ENCODE measurements at places on chromosomes 6 and 20.

DNA sequence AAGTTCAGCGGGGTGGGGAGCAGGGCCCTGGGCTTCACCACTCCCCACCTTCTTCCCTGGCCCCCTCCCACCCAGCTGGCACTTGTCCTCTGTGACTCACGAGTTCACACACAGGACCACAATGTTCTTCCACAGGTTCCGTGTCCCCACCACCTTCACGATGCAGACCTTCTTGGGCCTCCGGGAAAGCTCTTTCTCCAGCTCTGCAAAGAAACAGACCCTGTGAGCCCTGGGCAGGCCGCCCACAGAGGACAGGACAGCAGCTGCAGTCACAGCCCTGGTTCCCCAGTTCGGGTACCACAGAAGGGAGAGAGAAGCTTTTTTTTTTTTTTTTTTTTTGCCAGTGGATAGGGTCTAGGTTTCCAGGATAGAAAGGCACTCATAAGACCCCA lies 30.9 kb downstream of the PSMG4 start:
- no peak for DNase-seq

DNA sequence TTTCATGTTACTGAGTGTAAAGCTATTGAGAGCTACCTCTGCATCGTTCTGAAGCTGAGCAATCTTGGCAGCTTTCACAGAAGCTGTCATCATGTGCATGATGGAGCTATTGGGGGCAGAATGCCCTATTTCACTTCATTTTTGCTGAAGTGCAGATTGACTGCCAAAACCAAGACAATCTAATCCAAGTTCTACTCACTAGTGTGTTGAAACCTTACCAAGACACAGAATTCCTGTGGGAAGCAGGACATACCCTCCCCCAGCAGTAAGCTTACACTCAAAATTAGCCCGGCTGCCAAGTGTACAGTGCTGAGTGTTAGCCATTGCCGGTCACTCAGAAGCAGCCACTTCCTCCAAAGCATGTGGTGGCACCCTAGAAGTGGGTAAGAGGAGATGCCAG lies 177.3 kb upstream of the TENT5A start:
- DNase-seq = no peak

DNA sequence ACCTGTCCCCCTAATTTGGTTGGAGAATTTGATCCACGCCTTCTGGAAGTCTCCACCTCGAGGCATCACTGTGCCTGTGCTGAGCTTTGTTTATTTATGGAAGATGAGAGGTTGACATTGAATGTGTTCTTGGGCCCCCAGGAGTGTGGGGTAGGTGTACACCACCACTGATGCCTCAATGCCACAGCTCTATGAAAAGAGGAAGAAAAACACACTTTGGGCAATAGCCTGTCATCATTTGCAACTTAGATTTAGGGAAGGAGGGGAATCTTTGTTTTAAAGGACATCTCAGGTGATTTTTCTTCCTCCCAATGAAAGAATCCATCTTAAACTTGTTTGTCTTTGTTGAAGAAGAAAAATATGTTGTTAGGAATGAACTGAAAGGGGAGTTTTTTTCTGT lies 42.6 kb downstream of the TBC1D7 start:
- DNase-seq = no peak

DNA sequence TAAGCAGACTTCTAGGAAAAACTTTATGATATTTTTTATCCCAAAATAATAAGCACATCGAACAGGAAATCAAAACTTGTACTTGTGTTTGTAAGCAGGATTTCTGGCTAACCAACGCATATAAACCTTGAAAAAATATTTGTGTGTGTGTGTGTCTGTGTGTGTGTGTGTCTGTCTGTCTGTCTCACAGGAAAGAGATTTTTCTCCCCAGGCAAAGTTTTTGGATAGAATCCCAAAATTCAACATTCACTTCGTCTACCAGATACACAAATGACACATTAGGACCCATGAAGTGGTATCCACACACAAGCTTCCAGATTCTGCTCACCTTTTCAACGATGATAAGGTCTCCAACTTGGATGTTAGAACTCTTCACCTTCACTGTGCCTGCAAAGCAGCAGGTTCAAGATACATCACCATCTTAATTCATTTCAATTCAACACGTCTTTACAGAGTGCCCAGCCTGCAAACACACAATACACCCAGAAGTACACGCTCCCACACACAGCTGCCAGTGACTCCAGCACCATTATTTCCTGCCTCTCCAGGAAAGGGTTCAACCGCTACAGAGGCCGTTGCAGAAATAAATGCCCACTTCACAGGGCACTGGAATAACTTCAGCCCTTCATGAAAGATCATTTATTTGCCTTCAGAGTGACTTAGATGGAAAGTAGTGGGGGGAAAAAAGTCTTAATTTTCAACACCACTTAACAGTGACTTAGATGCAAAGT lies 70.9 kb downstream of the ATP9A start:
- DNase-seq = no peak

GRCh38 chr20:38985603-38986170 lies 23.5 kb downstream of the DHX35 start:
- DNase-seq = no peak

DNA sequence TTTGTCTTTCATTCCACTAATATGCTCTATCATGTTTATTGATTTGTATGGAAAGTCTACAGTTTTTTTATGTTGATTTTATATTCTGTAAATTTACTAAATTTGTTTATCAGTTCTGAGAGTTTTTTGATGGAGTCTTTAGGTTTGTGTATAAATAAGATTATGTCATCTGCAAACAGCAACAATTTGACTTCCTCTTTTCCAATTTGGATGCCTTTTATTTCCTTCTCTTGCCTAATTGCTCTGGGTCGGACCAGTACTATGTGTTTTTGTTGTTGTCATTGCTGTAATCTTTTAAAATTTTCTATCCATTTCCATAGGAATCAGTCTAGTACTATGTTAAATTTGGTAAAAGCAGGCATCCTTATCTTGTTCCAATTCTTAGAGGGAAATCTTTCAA lies 31.5 kb upstream of the POLR1H start:
- no peak for DNase-seq

DNA sequence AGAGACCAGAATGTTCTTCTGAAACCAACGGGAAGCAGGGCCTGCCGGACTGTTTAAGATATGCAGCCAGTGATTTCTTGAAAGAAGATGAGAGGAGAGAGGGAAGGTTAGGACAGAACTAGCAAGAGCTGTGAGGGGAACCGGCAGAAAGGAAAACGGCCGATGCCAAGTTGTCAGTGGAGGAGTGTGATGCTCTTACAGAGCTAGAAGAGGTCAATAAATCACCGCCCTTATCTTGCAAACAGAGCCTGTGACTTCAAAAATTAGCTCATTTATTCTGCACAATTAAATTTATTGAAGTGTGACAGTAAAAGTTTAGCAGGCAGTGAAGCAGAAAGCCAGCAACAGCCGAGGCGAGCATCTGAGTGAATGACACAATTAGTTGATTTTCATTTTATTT lies 509.5 kb upstream of the ID4 start:
- DNase-seq = no peak

DNA sequence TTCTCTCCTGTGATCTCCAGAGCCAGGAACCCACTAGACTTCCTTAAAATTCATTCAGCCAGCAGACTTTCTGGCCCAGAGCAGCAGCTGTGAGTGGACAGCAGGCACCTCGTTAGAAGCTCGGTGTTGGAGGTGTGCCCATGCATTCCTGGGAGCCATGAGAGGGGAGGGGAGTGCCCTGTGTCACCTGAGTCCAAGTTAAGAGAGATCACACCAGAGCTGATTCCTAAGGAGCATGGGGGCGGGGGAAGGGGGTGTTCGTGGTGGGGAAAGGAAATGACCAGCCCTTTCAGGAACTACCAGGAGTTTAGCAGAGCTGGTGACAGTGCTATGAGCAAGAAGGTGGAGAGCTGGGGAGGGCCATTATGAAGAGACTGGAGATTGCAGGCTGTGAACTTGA lies 46.9 kb downstream of the GFRA4 start:
- DNase-seq = no peak
